Stimulated activated CD4-positive, alpha-beta T cell treated with anti-CD3 and anti-CD28 coated beads, Interleukin-4, amount 100 ng/mL, for 1 hour (primary cell): ENCODE measurements at places on chromosomes 2 and 18.

GRCh38 chr2:212539072-212539880 is 674 bp upstream of the ERBB4 start:
- DNase-seq = no peak

DNA sequence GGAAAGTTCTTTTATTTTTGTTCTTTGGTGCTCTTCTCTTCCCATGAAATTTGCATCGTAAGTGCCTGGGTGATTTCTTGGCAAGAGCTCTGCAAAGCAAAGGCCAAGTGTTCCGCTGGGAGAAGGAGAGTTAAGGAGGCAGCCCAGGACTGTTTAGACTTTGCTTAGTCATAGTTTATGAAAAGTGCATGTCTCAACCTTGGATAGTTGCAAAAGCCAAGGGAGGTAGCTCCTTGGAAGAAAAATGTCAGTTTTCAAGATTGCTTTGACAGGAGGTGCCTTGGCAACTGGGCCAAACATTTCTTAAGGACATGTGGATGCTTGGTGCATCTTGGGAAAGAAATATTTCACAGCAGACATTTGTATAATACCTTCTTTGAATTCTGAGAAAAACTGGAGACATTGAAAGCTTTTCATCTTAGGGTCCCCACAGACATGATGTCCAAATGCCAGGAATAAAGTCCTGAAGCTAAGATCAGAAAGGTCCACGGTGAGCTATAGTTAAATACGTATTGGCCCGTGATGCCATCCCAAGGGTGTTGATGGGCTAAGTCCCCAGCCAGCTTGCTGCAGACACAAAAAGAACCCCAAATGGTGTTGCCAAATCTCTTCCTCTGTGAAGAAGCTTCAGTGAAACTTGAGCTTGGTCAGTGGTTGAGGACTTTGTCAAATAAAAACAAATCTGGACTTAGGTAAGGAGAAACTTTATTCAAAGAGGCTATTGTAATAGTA is 96.3 kb upstream of the THUMPD2 start:
- no peak for DNase-seq

GRCh38 chr18:32324181-32324580 is 134.3 kb downstream of the MEP1B start:
- no peak for DNase-seq

GRCh38 chr2:113157897-113158753 is 15.6 kb upstream of the PSD4 start:
- DNase-seq = no peak

DNA sequence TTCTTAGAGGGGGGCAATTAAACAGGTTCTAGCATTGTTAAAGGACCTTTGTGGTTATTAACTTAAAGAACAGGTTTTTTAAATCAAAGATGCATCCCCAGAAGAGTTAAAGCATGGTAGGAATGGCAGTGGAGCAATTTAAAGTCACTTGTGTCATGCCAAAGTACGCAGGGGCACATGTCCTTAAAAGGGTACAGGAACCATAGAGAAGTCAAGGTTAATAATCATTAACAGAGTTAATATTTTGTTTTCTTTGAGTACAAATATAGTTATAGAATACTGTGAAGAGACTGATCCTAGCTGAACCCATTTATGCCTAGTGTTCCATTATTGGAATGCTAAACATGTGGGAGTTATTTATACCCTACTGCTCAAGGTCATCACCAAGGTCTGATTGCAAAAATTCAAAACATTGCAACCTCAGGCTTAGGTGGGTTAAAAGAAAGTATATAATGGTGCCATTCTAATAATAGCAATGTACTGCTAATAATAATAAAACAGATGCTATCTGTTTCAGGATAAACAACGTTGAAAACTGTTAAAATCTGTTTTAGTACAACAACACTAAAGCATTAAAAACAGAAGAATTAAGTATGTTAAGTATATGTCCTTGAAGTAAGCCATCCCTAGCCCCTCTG is 216.0 kb downstream of the MYO3B start:
- DNase-seq = no peak

DNA sequence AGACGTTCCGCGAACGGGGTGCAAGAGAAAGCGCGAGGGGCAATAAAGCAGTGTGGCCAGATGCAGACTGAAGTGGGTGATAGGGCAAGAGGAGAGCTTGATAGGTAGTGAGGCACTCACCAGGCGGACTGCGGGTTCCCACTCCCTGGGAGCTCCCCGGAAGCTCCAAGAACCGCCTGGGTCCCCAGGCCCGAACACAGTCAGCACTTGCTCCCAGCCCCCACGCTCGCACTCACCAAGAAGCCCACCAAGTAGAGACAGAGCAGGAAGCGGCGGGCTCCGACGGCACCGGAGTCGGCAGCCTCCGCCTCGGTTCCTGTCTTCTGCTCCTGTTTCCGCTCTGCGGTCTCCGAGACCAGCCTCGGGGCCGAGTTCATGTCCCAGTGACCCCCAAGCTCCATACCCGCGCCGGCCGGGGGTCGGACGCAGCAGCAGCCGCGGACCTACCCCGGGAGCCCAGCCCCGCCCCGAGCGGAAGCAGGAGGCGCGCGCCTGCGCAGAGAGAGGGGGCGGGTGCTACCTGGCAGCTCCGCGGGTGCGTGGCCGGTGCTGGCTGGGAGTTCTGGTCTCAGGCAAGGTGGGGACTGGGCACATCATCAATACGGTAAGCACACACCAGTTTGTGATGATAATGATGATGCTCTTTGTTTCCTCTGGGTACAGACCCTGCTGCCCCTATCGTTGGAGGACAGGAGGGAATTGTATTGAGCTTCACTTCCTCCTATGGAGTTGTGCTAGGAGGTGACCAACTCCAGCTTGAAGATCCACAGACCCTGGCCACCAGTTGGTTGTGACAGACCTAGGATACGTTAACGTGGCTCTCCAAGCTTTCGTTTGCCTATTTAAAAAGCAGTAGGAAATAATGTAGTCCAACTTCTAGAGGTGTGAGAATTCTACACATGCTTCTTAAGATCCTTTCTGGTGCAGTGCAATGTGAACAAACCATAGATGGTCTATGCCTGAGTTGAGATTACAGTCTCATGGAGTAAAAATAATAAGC is 25.1 kb upstream of the TMEM182 start:
- peak; percentile 92 for DNase-seq

GRCh38 chr2:151649966-151650365 is 84.3 kb downstream of the NEB start:
- DNase-seq = no peak

DNA sequence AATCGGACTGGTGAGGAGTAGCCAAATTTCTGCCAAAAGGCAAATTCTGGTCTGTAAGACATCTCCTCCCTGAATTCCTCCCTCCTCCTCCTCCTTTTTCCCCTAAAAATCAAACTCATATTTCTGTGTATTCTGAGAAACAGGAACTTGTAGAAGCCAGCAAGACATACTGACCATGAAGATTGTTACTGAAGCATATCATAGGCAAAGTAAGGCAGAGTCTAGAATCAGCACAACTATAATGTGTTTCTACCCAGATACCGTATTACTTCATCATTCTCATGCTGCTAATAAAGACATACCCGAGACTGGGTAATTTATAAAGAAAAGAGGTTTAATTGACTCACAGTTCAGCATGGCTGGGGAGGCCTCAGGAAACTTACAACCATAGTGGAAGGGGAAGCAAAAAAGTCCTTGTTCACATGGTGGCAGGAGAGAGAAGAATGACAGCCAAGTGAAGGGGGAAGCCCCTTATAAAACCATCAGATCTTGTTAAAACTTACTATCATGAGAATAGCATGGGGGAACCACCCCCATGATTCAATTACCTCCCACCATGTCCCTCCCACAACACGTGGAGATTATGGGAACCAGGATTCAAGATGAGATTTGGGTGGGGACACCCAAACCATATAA is 24.9 kb upstream of the EPC2 start:
- no peak for DNase-seq

DNA sequence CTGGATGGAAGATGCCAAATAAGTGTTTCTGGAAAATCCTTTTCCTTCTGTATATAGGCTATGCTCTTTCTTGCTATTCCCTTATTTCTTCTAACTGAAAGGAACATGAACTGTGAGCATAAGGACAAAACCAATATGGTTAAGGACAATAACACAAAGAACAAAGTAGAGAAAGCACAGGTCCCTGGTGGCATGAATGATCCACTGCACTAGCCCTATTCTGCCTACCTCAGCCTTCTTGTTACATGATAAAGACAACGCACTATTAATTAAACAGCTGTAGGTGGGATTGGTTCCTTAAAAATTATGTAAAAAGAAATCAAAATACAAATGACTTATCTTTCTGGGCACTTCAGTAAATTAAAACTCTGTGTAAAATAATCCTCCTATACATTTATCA is 1.9 kb upstream of the WDR75 start:
- no peak for DNase-seq

DNA sequence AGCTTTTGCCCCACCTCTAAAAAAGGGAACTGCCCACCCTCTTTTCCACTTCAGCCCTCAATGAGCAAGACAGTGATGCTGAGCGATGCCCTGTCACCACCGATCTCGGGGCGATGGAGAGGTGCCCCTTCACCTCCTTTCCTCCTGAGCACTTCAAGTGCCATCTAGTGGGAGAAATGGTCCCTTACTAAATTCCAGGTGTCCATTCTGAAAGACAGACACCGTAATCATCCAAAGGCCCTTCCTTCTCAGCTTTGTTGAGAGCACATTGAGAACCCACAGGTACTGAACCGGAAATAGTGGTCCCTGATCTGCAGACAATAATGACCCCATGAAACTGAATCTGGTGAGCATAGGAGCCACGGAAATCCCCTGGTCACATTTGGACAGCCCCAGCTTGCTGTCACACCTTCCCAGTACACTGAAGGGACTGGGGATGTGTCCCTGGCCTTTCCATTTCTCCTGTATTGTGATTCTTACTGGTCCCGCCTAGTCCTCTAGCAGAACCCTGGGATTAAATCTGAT is 38.5 kb downstream of the KCTD18 start:
- peak; percentile 32 for DNase-seq

- DNase-seq = no peak
Measured at GRCh38 chr18:61785588-61785987, 107.2 kb downstream of the RNF152 start.

GRCh38 chr2:163799807-163800206 is 64.0 kb upstream of the FIGN start:
- no peak for DNase-seq

- no peak for DNase-seq
Measured at GRCh38 chr2:173021939-173022371, 53.7 kb upstream of the MAP3K20 start.

- no peak for DNase-seq
Measured at GRCh38 chr2:125584732-125585131, 1071.2 kb upstream of the GYPC start.

- no peak for DNase-seq
Measured at GRCh38 chr2:172674968-172675303, 60.7 kb upstream of the RAPGEF4 start.

- no peak for DNase-seq
Measured at GRCh38 chr2:95264624-95265023, 9.6 kb upstream of the PROM2 start.

- no peak for DNase-seq
Measured at GRCh38 chr2:3712831-3713503, 9.6 kb downstream of the DCDC2C start.
